Coronary artery (tissue), 2 donors: ENCODE measurements at places on chromosomes 3 and 15.

GRCh38 chr3:173911446-173911845, 513.9 kb downstream of the NLGN1 start:
- DNase-seq = no peak

DNA sequence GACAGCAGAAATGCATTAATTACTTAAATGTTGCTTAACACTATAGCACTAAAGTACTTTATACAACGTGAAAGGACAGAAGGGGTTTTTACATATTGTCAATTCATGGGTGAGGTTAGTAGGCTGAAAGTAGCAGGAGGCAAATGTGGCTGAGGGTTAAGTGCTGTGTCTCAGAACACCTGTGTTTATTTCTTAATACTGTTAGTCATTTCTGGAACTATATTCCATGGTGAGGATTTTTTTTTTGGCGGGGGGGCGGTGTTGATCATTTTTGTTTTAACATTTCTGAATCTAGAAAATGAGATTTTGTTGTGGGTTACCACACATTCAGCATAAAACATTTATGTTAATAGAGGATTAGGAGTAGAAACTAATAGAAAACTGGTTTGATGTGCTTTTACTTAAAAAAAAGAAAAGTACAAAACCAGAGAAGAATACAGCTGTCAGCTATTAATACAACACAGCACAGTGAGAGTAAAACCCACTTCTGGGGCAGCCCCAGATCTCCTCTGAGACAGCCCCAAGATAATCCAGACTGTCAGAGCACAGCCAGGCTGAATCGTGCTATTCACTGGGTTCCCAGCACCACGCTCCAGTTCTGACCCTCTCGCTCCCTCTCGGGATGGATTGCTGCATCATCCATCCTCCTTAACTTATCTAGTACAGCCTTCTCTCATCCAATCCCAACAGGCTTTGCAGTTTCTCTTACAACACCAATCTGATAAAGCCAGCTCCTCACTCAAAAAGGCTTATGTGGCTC, 307.7 kb downstream of the TUSC7 start:
- DNase-seq = no peak

DNA sequence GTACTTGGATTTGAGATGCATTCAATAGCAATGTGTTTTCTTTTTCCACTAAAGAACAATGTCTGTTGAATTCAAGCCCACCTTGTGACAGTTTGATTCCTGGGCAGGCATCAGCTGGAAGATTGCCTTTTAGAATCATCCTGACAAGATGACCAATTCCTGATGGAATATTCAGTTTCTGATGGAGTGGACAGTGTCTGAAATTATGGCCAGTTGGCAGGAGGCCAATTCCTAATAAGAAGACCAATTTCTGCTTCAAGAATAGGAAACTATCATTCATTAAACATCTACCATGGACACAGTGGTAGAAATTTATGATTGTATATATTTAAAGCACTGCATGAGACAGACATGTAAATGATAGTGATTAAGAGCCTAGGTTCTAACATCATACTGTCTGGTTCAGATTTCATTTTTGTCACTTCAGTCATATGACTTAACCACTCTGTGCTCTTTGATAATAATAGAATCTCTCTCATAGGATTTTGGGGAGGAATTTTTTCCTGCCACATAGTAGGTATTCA, 133.6 kb downstream of the CLSTN2 start:
- DNase-seq = no peak

- no peak for DNase-seq
Measured at GRCh38 chr3:135213822-135214221, 418.8 kb downstream of the EPHB1 start.

DNA sequence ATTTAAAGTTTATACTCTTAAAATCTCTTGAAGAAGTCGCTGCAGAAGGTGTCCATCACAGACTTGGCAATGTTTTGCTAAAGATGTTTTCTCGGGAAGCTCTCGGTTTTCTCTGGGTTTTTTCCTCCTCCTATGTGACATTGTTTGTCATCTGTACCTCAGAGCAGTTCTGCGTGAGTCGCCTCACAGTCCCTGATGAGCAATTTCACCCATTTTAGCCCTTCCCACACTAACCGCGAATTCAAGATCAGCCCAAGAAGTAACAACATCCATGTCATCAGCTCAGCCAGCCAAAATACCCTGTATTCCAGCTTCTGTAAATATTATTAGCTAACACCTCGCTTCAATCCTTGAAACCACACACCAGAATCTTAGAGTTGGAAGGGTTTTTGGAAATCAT, 224.3 kb upstream of the SETMAR start:
- DNase-seq = no peak

DNA sequence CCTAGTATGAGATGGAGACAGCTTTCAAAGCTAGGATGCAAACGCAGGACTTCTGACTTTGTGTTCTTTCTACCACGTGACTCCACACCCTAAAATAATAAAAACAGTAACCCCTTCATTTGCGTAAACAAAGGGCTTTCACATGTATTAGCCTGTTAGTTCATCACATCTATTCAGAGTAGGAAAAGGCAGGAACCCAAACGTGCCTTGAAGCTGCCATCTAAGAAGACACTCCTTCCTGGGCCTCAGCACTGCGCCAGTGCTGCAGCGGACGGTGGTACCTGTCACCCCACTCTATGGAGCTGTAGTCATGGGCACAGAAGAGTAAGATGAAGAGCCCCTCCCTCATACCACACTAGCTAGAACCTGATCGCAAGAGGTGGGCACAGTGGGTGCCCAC, 34.3 kb downstream of the PLD1 start:
- no peak for DNase-seq

- DNase-seq = no peak
Measured at GRCh38 chr3:71258526-71258925, 325.0 kb downstream of the FOXP1 start.

DNA sequence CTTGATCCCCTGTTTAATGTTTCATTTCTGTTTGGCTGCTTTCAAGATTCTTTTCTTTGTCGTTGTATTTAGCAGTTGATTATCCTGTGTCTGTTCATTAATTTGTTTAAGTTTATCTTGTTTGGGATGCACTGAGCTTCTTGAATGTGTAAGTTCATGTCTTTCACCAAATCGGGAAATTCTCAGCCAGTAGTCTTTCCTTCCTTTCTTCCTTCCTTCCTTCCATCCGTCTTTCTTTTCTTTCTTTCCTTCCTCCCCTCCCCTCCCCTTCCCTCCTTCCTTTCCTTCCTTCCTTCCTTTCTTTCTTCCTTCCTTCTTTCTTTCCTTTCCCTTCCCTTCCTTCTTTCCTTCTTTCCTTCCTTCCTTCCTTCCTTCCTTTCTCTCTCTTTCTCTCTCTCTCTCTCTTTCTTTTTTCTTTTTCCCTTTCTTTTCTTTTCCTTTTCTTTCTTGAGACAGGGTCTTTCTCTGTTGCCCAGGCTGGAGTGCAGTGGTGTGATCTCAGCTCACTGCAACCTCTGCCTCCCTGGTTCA, 35.5 kb upstream of the KLF13 start:
- no peak for DNase-seq

DNA sequence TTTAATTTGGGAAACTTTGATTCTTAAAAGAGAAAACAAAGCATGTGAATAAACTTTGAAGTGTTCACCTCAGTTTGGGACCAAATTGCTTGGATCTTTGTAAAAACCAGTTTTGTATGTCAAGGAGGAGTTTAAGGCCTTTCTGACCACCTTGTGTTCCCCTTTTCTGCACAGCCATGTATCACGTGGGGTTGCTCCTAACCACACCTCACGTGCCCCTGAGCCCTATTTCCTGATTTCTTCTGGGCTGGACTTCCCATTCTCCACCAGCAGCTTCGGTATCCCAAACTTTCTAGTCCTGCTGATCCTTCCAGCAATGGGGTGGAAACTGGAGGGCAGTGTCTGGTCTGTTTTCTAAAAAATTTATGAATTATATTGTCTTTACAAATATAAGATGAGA, 76.4 kb upstream of the STT3B start:
- DNase-seq = no peak

- DNase-seq = no peak
Measured at GRCh38 chr3:157405457-157405856, 31.2 kb upstream of the PTX3 start.

DNA sequence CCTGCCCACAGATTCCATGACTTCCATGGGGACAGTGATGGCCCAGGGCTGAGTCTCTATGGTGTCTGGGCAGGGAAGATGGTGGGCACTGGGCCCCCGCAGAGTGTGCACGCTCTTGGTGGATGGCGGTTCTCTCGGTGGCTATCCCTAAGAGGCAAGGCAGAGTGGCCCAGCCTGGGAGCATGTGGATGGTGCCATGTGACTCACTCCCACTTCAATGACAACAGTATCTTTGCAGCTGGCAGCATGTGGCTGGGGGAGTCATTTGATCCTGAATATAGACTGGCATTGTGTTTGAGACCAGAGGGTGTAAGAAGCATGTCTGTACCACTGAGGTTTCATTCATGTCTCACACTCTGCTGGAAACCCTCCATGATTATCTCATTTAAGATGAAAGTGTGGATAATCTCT, 101.2 kb downstream of the CORO2B start:
- peak; percentile 49 for DNase-seq

DNA sequence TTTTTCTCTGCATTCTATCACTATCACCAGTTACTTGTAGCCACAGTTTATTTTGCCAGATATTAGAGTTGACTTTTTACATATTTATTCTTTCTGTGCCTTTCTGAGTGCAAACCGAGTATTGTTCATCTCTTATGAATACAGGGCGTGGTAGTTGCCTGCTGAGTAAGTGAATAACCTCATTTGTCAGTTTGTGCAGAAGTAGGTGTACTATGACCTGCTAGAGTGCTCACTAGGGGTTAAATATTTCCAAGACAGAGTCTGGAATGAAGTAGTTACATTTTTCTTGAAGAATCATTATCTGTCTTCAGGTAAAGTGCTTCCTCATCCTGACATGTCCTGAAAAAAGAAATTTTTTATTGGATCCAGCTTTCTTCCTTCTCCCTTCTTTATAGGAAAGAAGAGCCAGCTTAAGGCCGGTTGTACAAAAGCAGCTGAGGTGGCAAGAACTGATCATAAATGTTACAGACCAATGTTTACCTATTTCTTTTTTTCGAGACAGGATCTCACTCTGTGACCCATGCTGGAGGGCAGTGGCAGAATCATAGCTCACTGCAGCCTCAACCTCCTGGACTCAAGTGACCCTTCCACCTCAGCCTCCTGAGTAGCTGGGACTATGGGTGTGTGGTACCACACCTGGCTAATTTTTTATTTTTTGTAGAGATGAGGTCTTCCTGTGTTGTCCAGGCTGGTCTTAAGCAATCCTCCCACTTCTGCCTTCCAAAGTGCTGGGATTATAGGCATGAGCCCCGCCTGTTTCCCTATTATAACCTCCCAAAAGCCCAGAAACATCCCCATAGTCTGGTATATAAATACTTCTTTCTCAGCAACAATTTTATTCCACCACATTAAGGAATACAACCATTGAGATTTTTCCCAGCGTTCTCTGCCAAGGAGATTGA, 182.5 kb downstream of the TPRG1 start:
- no peak for DNase-seq

DNA sequence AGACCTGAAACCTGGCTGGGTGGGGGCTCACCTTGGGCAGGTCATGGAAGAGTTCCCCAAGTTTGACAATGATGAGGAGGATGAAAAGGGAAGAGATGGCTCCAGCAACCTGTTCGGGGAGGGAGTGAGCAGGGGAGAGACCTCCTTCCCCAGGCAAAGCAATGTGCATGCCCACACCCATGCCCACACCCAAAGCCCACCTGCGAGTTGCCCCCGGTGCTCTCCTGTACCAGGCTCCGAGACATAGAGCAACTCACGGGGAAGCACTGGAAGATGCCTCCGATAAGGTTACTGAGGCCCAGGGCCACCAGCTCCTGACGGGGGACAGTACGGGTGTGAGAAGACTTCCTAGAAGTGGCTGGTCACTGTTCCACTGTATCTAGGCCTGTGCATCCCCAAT, 4.9 kb downstream of the SLC26A6 start:
- no peak for DNase-seq

- no peak for DNase-seq
Measured at GRCh38 chr3:36075491-36075890, 304.8 kb upstream of the STAC start.

DNA sequence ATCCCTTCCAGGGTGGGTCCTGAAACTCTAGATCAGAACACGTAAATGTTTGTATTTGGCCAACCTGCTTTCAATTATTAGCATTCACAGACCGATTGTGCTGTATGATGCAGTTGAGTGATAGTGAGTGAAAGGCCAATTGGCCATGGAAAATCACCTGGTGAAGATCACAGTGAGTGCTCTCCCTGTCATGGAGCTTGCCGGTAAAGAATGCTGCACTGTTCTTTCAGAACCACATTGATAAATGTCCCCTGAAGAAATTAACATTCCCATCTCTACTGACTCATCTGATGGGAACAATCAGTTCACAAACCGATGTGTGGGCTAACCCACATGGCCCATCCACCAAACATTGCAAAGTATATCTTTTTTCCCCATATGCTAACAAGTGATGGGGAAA, 324.8 kb upstream of the TBL1XR1 start:
- DNase-seq = no peak

DNA sequence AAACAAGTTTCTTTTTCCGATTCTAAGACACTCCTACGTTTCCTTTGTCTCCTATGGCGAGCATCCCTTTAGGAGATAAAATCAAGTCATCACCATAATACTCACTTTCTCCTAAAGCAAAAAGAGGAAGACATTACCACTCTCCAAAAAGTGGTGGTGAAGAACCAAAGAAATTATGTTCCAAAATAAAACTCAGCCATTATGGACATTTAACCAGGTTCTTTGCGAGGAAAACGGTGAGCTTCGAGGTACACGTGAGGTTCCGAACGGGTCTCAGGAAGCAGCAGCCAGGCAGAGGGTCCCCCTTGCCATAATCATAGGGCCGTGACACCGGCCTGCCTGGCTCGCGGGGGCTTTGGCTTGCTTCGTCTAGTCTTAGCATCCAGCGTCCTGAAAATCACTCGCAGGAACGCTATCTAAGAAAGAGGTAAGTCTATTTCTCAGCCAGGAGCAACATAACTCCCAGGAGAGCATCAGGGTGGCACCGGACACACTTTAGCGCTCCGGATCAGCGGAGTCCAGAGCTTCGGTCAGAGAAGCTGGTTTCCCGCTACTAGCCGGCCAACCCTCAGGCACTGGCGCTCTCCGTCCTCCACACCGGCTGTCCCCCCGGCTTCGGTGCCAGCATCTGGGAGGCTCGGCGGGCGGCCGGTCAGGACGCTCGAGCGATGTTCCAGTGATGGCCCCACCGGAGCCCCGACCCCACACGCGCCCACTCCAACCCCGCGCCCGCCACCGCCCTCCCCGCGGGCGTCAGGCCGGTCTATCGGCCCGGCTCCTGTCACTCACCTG, 581 bp downstream of the IP6K1 start:
- DNase-seq = peak; percentile 76

DNA sequence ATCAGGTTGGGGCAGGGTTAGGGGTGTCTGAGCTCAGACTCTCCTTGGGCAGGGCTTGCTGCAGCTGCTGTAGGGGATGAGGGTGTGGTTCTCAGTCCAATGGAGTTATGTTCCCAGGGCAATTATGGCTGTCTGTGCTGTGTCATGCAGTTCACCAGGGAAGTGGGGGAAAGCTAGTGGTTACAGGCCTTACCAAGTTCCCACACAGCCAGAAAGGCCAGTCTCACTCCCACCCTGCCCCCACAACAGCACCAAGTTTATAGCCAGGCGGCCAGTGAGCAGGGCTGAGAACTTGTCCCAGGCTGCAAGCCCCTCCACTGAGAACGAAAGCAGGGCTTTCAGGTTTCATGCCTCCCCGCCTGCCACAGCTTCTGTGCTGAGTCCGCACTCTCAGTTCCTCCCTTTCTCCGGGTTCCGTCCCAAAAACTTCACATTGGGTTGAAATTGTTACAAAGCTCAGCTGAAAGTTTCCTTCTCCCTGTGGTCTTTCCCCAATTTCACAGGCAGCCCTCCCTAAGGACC, 19.6 kb upstream of the CPOX start:
- DNase-seq = no peak

GRCh38 chr3:118151164-118151563, 883.5 kb downstream of the IGSF11 start:
- DNase-seq = no peak

GRCh38 chr3:151067158-151067557, 18.3 kb upstream of the MED12L start:
- no peak for DNase-seq
